ENCODE measurements at places on chromosomes 11 and 22.

GRCh38 chr22:35308480-35309021 lies 8.9 kb downstream of the TOM1 start:
- DNase-seq: no peak

DNA sequence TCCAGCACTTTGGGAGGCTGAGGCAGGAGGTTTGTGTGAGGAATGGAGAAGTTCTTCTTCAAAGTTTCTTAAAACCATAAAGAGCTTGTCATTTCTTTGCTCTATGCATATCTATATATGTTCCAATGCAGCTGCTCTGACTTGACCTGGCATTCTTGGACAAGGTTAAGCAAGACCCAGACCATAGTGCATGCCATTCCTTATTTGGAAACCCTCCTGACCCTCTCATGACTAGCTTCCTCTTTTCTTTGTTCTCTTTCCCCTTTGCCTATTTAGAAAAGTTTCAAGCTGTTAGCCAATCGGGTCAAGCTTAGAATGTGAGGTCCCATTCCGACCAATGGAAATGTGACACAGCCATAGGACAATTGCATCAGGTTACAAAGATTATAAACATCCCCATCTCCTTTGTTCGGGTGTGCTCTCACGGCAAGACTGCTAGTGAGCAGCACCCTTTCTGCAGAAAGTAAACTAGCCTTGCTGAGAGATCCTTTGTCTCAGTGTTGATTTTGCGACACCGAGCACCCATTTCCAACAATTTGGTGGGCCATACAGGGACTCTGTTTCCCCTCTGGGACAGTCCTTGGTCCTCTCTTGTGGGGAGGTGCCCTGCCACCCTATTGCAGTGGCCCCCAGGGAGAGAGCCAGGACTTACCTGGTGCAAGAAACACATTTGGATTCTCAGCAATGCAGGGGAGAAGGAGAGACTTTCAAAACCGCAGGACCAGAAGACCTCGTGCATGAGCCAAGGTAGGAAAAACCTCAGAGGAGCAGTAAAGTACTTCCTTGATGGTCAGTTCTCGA lies 39.9 kb upstream of the ANO1 start:
- DNase-seq: no peak

DNA sequence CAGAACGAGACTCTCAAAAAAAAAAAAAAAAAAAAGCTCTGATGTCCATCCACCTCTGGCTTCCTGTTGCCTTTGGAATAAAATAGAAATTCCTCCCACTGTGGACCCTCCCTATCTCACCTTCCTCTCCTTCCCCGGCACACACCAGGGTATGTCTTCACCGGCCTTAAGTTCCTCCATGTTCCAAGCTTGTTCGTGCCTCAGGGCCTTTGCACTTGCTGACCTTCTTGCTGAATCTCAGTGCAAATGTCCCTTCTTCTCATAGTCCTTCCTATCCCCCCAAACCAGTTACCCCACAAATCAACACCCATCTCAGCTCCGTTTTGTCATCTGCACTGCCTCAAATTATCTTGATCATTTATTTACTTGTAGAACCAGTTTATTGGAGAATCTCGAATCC lies 20.6 kb downstream of the IFT27 start:
- no peak for DNase-seq

DNA sequence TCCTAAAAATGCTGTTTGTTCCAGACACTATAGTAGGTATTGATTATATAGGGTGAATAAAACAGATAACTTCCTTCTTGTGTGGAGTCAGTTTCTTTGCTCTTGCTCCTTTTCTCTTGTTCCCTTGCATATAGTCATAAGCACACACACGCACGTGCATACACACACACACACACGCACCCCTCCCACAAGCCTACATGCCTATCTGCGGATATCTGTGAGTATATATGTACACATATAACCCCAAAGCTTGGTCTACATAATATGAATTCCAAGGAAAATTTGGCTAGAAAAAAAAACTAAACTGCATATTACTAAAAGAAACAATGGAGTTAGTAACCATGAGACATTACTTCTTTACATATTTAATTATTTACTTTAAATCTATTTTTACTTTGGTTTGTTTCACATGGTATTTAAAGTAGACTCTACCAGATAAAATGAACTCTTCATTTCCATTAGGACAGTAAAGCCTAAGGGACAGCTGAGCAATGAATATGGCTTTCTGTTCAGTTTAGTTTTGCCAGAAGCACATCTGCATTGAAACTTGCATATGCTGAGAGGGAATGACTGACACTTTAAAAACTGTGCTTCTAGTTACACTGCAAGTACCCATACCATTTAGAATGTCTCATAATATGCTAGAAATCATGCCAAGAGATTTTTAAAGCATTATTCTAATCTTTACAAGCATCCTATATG lies 676.4 kb downstream of the DLG2 start:
- no peak for DNase-seq

GRCh38 chr11:19286411-19286810 lies 45.7 kb upstream of the E2F8 start:
- no peak for DNase-seq

DNA sequence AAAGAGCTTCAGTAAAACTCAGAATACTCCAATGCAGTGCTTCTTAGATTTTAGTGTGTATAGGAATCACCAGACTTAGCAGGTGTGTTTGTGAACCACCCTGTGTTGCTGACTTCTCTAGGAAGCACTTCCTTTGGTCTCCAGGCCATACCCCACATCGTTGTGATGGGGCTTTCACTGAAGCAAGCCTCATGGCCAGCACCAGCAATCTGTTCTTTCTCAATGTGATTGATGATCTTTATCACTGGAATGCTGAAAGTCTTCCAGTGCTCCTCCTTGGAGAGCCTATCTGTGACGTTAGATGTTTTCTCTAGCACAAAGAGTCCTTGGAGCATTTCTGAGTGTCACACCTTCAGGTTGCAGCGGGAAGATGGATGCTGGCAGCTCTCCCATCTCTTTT lies 280.5 kb downstream of the DDX10 start:
- no peak for DNase-seq

DNA sequence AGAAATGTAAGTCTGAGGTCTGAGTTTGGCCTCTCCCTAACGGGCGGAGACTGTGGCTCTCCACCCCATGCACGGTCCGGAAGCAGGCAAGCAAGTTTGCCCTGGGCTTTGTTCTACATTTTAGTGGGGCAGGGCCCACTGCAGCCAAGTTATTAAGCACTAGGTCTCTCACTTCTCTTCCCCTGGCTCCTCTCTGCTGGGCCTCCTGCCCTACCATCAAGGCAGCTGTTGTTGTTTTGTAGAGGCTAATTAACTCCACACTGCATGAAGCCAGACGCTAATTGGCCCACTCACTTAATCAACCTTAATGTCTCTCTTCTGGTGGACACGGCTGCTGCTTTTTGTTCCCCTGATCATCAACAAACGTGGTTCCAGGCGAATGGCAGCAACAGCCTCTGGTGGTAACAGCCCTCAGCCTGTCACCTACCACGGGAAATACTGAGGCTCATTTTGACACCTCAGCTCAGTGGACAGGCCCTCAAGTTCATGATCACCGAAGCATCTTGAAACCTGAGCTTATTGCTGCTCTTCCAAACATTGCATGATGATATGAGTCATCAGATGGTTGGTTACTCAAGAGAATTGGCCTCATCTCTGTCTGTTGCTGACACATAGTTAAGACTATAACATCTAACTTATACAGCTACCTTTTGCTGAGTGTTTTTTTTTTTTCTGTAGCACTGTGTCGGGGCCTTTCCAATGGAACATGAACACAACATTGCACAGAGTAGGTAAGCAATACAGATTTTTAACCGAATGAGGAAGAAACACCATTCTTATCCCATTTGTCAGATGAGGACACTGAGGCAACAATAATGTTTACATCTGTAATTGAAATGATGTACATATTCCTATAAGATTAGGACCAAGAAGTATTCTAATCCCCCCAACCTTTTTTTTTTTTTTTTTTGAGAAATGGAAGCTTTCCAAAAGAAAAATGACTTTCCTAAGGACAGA lies 20.8 kb upstream of the LMO2 start:
- no peak for DNase-seq

DNA sequence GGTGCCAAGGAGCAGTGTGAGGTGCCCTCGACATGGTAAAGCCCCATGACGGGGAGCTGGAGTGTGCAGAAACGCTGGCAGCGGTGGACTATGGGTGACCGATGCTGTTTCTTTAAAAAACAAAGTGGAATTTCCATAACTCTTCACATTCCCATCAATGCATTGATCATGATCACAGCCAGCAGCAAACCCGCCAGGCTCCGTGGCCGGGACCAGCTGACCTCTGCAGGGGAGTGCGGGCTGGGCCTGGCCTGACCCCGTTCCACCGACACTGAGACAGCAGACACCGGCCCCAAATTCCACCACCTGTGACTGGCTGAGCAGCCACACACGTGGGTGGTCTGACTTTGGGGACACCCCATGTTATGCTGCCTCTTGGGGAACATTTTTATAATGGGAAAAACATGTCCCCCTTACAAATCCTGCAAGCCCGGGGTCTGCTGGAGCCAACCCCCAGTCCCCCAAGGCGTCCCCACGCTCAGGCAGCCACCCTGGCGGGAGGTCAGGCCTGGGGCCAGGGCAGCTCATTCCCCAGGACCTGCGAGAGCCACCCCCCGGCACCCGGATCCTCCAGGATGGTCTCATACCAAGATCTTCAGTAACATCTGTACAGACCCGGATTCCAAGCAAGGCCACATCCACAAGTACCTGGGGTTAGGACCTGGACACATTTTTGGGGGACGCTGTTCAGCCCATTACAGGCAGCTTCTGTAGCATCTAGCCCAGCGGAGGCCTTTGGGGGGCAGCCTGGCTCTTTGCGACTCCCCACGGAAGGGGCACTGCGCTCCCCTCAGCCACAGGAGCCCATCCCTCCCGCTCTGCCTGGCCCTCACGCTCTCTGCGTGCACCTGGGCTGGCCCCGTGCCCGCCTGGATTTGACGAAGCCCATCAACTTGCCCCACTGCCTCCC lies 20.6 kb downstream of the OSBPL5 start:
- DNase-seq: no peak

GRCh38 chr11:11038782-11039181 lies 180.9 kb upstream of the ZBED5 start:
- no peak for DNase-seq

- DNase-seq: no peak
These were observed 41.2 kb downstream of the SNX19 start for GRCh38 chr11:130874955-130875531.

All from right renal pelvis (tissue), 4 donors.